ENCODE measurements at places on chromosomes 11 and 22.

DNA sequence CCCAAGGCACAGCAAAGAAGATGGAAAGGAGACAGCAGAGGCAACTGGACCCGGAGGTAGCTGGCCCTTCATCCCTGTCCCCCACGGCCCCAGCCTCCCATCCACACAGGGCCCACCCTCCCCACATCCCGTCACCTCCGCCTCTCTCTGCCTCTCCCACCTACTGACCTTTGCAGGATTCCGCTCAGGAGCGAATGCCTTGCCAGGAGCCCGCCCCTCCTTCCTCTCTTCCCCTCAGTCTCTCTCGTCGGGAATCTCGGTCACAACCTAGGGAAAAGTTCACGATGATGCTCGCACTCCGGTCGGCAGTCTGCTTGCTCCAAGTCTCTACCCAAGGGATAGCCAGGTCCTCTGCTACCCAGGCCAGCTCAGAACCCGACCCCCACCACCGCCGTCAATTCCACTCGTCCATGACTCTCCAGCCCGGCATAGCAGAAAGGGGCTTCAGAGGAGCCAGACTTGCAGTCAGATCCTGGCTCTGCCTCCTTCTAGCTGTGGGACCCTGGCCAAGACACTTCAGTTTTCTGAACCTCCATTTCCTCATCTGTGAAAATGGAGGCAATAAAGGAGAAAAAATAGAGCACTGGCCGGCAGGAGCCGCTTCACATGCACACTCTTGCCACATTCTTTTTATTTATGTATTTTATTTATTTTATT, 10.2 kb downstream of the AHNAK start:
- no peak for DNase-seq

- DNase-seq, result no peak
These were observed 152.3 kb upstream of the RAG2 start for GRCh38 chr11:36750349-36750748.

DNA sequence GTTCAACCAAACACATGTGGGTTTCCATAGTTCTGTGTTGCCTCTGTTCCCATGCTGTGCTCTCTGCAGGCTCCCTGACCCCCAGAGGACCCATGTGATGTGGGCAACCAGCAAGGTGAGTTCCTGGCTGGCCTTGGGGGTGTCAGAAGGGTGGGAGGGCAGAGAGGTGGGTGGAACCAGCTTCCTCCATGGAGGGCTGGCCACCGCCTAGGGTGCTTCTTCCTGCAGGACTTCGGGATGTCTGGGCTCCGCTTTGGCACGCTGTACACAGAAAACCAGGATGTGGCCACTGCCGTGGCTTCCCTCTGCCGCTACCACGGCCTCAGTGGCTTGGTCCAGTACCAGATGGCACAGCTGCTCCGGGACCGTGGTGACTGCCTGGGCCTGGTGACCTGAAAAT, 14.5 kb upstream of the EXT2 start:
- no peak for DNase-seq

DNA sequence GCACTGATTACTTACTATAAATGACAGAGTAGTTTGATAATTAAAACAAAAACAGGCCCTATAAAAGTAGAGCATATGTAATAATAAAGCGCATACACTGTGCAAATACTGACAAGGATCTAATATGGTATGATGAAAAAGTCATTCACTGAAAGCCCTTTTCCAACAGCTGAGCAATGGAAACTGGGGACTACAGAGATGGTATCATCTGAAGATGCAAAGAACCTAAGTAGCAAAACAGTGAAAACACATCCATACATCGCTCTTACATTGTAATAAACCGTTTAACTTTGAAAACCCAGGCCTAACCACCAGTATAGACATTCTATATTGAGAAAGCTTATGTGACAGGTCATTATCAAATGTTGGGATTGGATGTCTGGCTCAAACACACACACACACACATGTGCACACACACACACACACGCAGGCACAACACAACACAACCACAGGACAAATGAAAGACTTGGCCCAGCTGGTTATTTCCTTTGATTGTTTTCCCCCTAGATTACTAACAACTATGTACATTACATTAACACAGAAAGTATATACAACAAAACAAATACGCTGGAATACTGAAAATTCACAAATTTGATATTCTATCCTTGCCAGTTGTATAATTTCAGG, 119.5 kb downstream of the APOL5 start:
- DNase-seq, result no peak

DNA sequence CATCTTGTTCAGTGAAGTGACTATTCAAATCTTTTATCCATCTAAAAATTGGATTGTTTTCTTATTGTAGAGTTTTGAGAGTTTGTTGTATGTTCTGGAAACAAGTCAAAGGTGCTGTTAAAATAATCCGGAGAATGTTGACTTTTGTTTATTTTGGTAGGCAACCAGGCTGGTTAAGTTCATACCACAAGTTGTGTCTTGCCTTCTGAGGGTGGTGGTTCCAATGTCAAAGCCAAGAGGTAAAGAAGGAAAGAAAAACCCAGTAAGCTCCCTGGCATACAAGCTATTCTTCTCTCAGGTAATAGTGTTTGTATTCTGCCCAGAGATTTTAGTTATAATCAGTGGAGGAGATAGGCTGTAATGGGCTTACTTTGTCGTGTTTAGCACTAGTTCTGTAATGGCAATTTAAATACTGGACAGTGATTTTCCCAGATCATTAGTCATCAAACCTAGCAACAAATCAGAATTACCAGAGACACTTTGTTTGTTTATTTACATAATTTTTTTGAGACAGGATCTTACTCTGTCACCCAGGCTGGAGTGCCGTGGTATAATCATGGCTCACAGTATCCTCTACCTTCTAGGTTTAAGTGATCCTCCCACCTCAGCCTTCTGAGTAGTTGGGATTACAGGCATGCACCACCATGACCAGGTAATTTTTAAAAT, 15.1 kb upstream of the CSRP3 start:
- no peak for DNase-seq

DNA sequence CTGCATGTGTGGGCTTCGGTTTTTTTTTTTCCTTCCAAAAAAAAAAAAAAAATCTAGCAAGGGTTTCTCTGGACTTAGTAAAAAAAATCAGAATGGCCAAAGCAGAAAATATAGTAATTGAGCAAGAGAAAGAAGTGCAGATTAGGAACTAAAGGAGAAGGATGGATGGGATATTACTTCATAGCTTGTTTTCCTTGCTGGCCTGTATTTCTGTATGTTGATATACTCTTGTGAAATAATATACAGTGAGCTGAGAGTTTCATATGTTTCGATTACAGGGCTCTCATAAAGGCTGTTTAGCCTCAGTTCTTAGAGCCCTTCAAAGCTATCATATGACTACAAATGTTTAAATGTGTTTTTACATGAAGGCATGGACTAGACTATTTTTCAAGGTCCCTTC, 34.3 kb upstream of the NFRKB start:
- no peak for DNase-seq

DNA sequence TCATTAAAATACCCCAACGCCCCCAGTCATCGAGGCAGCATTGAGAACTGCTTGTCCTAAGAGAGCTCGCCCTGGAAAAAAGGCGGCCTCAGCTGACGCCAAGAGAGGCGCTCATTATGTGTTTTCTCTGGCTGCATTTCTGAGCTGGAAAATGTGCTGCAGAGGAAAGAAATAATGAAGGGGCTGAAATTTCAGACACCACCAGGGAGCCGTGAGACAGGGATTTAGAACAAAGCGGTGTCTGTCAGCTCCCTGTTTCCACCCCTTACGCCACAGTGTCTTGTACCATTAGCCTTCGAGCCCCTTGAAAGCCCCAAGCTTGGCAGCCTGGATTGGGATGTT, 14.4 kb downstream of the USH1C start:
- DNase-seq, result no peak

DNA sequence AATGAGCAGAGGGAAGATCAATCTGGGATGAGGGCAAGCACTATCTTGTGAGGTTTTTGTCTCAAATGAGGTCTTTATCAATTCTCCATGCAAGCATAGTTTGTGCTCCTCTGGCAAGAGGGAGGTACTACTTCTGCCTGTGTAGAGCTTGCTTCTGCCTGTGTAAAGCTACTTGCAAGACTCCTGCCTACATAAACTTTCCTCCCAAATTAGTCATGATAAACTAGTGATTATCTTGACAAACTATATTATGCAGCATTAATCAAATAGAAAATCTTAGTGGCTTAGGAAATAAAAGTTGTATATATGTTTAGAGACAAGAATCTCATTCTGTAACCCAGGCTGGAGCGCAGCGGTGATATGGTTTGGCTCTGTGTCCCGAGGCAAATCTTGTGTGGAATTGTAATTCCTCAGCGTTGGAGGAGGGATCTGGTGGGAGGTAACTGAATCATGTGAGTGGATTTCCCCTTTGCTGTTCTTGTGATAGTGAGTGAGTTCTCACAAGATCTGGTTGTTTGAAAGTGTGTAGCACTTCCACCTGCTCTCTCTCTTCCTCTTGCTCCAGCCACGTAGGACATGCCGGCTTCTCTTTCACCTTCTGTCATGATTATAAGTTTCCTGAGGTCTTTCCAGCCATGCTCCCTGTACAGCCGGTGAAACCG, 8.0 kb upstream of the MMP10 start:
- no peak for DNase-seq

DNA sequence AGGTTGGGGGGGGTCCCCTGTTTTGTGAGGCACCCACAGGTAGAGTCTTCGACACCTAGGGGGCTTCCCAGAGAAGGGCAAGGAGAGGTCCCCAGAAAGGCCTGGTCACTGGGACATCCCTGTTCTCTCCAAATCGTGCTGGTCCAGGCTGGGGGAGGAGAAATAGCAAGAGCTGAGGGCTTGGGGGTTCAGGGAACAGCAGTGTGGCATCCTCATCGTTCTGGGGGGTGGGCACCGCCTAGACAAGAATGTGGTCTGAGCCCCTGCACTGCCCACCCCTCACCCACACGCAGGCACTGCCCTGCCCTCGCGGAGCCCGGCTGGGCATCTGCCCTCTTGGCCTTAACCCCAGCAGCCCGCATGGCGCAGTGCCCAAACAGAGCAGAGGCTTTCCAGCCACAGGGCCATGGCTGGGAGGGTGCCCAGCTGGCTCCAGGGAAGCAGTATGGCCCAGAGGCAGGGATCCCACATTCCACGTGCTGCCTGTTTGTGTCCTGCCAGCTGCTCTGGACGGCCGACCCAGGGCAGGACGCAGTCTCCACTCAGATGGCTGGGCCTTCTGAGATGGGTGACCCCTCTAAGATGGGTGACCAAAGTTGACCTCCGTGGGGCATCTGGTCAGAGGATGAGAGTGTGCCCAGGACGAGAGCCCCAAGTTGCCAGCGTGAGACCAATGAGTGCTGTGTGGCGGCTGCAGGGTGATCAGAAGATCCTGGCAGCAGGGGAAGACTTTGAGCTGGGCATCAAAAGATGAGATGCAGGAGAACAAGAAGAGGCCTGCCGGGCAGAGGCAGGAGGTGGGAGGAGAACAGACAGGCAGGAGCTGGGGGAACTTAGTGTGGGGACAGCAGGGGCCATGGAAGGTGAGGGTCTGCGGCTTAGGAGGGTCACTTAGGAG, 14.4 kb downstream of the SCARF2 start:
- DNase-seq, result peak; percentile 63

GRCh38 chr11:19328586-19329311, 88.0 kb upstream of the E2F8 start:
- no peak for DNase-seq

DNA sequence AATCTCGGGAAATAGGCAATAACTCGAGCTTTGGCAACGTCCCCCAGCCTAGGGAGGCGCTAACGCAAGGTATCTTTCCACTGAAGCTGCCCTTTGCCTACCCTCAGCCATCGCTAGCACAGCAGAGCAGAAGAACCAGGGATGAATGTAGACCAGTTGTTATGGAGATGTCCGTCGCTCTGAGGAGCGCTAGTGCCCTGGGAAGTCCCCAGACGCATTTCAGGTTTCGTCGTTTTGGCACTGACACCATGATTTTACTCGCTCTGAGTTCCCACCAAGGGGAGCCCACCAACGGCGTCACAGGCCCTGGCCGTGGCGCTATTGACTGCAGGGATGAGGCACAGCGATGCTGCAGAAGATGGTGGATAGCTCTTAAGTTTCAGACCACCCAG, 22.7 kb upstream of the BDNF start:
- DNase-seq, result no peak

GRCh38 chr11:108854346-108854745, 189.5 kb downstream of the DDX10 start:
- no peak for DNase-seq

DNA sequence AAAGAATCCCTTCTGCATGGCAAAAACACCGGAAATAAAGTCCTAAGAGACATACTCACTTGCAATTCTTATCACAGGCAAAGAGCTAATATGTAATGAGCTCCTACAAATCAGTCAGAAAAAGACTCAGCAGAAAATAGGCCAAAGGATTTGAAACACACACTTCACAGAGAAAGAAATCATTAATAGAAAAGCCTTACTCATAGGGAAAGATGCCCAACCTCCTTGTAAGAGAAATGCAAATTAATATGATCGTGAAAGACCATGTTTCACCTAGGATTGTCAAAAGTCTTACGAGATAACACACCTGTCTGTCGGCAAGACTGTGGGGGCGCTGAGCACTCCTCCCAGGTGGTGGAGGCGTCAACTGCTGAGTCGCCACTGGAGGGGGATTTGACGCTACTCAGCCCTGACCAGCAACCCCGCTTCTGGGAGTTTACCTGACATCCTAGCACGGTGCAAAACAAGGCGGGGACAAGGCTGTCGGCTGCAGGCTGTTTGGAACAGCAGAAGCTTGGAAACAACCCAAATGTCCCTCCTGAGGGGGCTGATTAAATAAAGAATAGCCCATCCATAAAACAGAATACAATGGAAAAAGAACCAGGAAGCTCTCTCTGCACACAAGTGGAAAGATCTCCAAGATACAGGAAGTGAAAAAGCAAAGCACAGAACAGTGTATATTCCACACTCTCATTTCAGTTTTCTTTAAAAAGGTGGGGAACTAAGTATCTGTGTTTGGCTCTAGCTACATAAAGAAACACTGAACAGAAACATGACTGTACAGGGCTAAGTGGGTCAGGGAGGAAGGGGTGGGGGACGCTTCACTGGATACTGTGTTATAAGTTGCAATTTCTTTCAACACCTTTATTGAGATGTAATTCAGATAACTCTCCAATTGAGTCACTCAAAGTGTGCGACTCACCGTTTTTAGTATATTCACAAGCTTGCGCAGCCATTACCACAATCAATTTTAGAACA, 11.5 kb downstream of the CSNK1E start:
- DNase-seq, result no peak

- no peak for DNase-seq
These were observed 2.9 kb upstream of the MTA2 start for GRCh38 chr11:62604460-62605120.

- peak; percentile 9 for DNase-seq
These were observed 261.5 kb downstream of the BRD1 start for GRCh38 chr22:49566141-49566541.

GRCh38 chr11:73359341-73359740, 16.9 kb upstream of the RELT start:
- DNase-seq, result peak; percentile 76
